ENCODE measurements at places on chromosomes 1 and 21.

DNA sequence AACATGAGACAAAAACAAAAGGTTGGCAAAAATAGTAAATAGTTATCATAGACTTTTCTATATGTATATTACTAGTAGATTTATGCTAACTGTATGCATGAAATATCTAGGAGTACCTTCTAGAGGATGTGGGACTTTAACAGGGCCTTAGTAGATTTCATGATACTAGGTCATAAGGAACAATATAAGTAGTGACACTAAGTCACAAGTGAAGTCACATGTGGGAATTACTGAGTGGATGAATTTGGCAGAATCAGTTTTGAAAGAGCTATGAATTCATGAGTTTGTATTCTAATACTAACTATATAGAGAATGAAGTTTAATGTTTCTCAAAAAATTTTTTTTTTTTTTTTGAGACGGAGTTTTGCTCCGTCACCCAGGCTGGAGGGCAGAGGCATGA is 53.1 kb upstream of the GPR25 start:
- no peak for DNase-seq

DNA sequence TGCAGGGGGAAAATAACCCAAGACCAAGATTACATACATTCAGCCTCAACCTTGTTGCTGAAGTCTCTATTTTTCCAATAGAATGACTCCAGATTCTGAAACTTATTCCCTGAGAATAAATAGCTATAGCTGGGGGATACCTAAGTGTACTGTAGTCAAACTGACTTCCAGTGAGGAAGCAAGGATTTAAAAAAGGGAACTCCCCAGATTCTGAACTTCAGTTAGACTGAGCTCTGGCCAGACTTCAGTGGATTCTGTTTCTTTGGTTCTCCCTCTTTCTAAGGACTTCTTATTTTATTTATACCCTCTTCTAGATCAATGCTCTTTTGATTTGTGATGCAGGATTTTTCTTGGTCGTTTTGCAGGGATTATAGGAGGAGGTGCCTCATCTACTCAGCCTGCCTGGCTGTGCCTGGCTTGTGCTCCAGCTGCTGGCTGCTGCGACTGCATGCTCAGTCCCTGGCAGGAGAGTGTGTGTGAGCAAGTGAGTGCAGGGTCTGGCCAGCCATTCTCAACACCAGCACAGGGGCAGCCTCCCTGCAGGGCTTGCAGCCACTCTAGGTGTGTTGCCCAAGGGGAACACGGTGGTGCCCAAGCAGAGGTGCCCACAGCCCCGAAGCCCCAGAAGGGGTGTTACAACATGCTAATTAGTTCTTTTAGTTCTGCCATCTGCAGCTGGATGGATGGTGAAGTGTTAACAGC is 43.0 kb downstream of the SPATA17 start:
- no peak for DNase-seq

DNA sequence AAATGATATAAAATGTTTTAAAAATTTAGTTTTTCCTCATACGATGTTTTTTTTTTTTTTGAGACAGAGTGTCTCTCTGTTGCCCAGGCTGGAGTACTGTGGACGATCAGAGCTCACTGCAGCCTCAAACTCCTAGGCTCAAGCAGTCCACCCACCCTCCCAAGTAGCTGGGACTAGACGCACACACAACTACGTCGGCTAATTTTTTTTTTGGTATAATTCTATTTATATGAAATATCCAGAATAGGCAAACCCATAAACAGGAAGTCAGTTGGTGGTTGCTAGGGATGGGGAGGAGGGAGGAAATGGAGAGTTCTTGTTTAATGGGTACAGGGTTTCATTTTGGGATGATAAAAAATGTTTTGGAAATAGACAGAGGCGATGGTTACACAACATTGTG is 56.5 kb downstream of the WARS2 start:
- DNase-seq: no peak

GRCh38 chr1:87501738-87502137 is 173.1 kb downstream of the LMO4 start:
- DNase-seq: no peak

DNA sequence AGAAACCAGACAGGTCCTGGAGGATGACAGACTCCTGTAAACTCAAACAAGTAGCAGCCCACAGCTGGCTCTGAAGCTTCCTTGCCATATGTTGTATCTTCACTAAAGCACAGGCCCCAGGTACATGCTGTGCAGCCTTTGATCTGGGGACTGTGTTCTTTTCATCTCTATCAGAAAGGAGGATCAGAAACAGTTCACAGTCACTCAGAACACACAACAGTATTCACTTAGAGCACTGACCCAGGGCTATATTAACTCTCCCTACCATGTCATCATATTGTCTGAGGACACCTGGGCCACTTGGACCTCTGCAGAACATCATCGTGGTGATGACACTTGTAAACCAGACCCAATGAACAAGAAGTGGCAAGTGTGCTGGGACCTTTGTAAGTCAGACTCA is 222.0 kb downstream of the SETD4 start:
- DNase-seq: no peak

DNA sequence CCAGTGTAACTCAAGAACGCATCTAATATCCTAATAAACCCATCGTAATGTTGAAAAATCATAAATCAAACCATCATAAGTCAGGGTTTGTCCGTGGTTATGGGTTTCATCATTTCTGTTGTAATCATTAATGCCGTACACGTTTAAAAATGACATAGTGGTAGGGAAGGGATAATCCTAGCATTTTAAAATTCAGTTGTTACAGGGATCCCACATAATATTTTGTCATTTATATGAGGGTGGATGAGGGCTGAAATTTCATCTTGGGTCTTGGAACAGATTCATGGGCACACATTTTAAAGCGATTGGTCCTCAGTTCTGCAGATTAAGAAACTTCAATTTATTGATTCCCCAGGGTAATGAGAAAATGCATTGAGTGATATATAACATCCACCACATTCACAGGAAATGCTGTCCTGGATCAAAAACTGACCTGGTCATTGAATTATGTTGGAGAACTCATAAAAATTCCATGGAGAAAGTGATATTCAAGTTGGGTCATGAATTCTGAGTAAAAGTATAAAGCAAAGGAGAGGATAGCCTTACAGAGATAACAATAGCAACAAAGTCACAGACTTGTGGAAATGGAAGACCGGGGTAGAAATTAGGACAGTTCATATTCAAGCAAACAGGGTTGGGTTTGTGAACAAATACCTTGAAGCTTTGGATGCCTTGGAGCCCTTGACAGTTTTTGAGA is 1527.3 kb upstream of the TPTE start:
- no peak for DNase-seq

GRCh38 chr1:46081206-46081605 is 51.2 kb downstream of the PIK3R3 start:
- DNase-seq: no peak

DNA sequence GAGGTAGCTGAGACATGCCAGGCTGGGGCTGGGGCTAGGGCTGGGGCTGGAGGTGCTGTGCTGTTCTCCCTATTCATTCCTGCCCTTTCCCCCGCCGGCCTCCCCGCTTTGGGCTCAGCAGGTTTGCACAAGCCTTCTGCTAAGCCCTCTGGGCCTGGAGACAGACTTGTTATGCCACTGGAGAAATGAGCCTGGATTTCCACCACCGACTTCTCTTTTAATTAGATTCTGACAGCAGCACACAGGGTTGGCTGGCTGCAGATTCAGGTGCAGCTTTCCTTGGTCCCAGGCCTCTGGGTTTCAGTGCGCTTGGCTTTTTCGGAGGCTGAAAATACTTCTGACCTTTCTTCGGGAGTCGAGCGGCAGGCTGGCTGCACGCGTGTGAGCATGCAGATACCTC is 71.5 kb upstream of the ACTL8 start:
- DNase-seq: no peak

GRCh38 chr1:234608911-234609690 is 877 bp downstream of the IRF2BP2 start:
- peak; percentile 54 for DNase-seq

DNA sequence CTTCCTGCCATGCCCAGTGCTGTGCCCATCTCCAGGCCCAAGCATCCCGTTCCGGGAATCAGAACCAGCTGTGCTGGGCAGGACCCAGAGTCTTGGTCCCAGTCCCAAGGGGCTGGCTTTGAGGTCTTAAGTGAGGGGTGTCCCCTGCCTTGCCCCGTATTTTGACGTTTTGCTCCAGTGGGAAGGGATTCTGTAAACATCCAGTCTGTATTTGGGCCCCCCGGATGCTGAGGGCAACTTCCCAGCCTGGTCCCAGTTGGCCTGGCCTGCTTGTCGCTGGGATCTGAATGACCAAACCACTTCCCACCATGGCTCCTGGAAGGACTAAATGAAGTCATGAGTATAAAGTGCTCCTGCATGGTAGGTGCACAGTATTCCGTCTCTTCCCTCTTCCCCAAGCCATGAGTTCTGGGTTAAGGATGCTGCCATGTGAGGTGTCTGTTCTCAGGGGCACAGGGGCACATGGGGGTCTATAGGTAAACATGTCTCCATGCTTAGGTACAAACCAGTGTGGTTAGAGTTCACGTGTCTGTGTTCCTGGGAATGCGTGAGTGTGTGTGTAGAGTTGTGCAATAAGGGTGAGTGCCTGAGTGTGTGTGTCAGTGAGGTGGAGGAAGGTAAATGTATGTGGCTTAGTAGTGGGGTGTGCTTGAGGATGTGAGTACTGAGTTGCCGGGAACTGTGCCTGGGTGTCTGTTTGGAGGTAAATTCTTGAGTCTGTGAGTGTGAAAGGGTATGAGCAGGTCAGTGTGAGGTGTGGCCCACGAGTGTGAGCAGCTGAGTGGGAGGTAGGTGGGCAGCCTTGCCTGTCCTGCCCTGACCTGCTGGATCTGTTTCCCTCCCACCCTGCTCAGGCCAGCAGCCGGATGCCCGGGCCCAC is 1.5 kb downstream of the B4GALT2 start:
- no peak for DNase-seq

- DNase-seq: no peak
These were observed 213.7 kb upstream of the CSF3R start for GRCh38 chr1:36696261-36696940.

DNA sequence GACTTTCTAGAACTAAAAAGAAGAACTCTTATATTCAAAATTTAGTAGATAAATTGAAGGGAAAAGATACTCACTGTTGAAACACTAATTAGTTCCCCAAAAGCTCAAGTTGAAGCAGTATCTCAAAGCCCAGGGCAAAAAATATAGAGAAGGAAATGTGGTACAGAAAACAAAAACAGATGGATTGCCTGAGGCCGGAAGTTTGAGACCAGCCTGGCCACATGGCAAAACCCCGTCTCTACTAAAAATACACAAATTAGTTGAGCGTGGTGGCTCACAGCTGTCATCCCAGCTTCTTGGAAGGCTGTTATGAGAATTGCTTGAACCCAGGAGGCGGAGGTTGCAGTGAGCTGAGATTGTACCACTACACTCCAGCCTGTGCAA is 36.0 kb downstream of the FAM177B start:
- DNase-seq: no peak

DNA sequence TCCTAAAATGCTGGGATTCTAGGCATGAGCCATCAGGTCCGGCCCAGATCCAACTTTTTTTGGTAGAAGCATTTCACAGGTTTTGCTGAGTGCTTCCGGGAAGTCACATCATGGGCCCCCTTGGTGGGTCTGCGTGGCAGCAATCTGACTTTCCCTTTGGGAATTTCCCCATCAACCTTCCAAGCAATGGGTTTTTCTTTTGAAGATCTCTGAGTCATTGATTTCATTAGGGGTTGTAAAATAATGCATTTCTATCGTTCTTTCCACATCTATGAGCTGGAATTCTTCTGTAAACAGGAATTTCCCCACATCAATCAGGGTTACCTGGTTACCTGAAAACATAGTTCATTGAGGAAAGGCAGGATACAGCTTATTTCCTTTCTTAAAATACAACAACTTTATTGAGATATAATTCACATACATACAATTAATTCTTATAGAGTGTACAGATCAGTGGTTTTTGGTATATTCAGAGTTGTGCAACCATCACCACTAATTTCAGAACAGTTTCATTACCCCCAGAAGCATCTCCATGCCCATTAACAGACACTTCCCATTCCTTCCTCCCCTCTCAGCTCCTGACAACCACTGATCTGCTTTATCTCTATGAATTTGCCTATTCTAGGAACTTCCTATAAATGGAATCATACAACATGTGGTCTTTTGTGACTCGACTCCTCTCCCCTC is 9.9 kb upstream of the ZBTB17 start:
- no peak for DNase-seq

GRCh38 chr1:87379306-87379705 is 50.6 kb downstream of the LMO4 start:
- no peak for DNase-seq

DNA sequence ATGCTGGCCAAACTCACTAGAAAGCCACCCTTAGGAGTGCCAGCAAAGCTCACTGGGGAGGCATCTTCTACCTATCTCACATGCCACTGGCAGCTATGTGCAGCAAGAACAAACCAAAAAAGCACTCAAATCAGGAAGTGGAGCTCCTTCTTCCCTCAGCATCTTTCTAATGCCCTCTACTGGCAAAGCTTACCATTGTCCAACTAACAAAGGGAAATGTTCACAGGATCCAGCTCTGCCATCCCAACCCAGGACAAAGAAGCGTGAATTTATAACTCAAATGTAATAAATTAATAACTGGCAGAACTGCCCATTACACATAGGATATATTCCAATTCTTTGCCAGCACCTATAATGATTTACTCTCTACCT is 38.9 kb downstream of the LEPR start:
- no peak for DNase-seq

DNA sequence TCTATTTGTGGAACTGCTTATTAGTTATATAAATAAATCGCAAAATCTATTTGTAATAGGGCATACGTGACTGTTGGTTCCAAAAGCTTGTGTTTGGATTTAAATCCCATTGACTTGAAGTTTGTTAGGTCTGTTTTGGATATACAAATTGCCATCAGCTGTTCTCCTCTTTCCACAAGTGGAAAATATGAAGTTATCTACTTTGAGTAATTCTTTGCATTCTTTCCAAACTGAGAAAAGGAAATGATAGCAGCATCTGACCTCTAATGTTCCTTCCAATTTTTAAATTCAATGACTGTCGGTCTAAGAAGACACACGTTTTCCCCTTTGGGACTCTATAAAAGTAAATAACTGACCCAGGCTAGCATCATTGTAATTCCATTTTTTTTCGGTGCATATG is 165.7 kb upstream of the SGIP1 start:
- no peak for DNase-seq

GRCh38 chr21:25300632-25301031 is 306.6 kb downstream of the MRPL39 start:
- no peak for DNase-seq

DNA sequence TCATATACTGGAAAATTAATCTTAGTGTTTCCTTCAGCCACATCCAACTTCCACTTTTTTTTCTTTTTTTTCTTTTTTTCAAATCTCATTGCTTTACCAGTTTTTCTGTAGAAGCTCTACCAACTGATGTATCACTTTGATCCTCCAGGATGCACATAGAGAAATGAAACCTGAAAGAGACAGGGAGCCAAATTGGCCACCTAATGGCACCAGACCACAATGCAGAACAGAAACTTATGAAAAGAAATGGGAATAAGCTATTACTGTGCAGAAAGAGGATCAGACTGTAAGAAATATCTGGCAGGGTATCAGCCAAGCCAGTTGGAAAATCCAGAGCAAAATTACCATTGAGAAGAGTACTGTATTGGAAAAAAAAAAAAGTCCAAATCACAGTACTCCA is 1514.2 kb downstream of the MRPL39 start:
- DNase-seq: no peak
